ENCODE measurements at places on chromosomes 6 and 20.

- no peak for DNase-seq
Measured at GRCh38 chr6:2165286-2165685, 80.1 kb downstream of the GMDS start.

- DNase-seq = no peak
Measured at GRCh38 chr6:23465912-23466311, 660.1 kb upstream of the NRSN1 start.

- no peak for DNase-seq
Measured at GRCh38 chr20:46701986-46702385, 7.5 kb upstream of the SLC2A10 start.

DNA sequence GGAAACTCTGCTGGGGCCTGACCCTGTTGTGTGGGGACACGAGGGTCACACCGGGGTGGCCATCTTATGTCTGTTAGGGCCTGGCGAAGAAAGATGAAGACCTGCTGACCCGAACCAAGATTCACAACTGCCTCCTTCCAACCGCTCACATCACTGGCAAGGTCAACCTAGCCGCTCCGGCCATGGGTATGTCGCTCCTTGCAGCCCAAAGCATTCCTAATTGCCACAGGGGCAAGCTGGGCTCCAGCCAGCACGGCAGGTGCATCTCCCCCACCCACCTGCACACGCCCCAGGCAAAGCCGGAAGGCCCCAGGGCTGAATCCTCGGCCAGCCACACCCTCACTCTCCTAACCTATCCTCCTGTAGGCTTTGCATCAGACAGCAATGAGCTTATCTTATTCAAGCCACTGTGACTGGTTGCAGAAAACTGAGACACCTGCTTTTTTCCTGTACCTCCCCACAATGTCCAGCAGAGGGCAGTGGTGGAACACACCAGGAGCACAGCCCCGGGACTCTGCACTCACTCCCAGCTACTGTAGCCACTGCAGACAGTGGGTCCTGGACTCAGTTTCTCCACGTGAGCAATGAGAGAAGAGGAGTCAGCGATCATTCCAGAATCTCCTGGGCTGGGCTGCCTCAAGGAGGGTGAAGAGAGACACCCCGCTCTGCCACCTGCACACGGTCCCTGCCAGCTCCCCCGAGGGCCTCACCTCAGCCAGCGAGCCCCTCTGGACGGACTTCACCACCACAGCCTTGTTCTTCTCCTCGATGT lies 170.2 kb downstream of the PREX1 start:
- DNase-seq = peak; percentile 87

- DNase-seq = no peak
Measured at GRCh38 chr6:21357262-21357661, 236.3 kb upstream of the SOX4 start.

Data from inflammatory macrophage treated with lipopolysaccharide for 1 hour (primary cell).